Upper lobe of left lung (tissue), 6 donors: ENCODE measurements at places on chromosomes 1 and 21. TPM values are rescaled to one million over a fixed set of nuclear protein-coding genes. Genes with fewer than 3 reads are reported as not detected.

DNA sequence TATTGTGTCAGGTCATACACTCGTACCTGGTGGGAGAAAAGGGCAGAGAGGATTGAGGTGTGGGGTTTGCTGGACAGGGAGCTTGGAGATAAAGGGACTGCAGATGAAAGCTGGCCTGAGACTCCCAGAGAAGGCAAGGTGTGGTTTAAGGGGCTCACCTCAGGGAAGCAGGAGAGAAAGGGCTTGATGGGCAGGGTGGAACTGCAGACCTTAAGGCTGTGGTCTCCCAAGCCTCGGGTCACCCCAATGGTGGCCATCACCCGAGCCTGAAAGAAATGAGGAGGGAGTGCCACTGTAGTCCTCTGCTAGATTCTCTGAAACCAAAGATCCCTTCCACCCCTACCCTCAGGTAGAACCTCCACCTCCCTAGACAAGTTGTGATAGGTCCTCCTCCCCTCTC, 3.7 kb upstream of the RHOC start:
- DNase-seq = no peak

DNA sequence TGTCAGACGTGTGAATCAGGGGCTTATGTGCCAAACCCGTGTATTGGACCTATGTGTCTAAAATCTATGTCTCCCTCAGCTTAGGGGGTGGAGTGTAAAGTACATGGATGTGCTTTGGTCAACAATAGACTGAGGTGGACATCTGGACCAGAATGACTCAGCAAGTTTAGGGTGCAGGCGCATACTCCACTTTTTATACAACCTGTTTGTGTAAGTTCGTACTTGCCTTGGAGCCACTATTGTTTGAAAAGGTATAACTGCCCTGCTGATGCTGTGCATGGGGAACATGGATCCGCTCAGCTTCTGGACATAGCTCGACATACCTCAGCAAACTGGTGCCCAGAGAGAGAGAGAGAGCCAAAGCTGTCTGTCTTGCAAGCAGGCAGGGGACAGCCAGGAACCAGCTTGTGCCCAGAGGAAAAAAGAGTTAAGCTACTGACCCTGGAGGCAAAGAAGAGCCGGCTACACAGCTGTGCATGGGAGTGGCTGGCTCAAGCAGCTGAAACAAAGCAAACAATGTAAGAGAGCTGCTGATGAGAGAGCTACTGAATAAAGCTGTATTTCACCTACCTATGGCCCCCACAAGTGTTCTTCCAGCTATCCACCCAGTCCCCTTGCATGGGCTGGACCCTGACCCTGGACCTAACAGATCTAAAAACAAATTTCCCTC, 41.2 kb downstream of the GJA5 start:
- no peak for DNase-seq

GRCh38 chr1:165856606-165857005, 29.2 kb downstream of the UCK2 start:
- no peak for DNase-seq

GRCh38 chr1:171636141-171636540, 14.1 kb downstream of the MYOCOS start:
- no peak for DNase-seq

DNA sequence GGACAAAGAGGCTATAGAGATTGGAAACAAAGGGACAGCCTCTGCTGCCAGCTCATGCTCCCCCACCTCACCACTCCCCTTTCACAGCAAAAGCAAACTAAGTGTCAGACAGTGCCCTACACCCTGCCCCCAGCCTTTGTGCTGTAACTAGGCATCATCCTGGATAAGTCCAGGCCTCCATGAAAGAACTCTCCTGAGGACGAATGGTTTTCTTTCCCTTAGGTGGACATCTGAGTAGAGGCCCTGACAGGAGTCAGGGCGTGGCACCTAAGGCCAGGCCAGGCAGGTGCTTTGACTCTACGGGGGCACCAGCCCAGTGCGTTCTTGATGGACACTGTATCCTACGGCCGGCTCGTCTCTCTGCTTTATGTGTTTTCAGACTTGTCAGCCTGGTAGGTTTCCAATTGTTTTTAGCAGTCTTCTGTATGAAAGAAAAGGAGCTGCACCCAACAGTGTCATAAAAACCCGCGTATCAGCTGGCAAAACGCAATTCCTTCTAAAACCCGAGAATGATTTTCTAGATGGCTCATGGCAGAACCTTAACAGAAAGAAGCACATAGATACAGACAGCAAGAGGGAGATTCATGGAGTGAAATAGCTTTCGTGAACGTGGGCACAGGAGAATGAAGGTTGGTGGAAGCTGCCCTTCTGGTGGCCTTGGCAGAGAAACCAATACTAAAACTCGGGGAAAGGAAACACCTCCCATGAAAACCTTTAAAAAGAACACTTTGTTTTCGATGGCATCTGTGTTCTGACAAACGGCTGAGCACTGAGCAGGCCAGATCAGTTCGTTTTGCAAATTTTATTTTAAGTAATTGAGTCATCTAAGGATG, 51.7 kb upstream of the AJAP1 start:
- no peak for DNase-seq

GRCh38 chr1:157090196-157090647, 9.4 kb downstream of the ETV3L start:
- peak; percentile 63 for DNase-seq

DNA sequence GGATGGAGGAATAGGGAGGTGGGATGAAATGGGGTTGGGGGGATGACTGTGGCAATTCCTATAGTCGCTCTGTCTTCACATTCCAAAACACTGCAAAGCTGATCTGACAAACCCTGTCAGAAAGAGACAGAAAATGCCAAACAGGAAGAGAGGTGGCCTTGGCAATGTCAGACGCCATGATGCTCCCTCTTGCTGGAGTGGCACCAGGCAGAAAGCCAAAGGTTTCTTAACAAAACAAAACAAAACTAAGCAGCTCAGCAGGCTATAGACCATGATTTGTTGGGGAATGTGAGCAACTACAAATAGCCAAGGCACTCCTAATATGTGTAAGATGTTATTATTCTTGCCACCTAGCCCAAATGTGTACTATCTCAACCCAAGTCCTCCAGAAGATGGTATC, 42.9 kb upstream of the PLA2G2C start:
- DNase-seq = no peak

GRCh38 chr1:89822999-89823628, 2.3 kb downstream of the LRRC8D start:
- DNase-seq = no peak

DNA sequence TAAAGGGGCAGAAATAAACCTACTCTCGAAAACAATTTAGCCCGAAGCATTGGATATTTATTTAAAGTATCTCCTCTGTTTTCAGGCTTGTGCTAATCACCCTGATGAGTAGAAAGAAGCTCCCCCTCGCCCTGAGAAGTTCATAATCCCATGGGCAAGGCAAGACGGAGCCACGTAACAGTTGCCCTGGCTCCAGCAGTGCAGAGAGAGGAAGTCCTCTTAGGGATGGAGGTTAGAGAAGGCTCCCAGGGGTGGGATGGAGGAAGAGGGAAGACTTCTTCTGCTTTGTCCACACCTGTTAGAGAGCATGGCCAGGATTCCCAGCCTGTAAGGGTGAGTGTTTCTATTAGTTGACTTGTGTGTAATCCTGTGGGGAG, 3.4 kb upstream of the GPR25 start:
- no peak for DNase-seq

DNA sequence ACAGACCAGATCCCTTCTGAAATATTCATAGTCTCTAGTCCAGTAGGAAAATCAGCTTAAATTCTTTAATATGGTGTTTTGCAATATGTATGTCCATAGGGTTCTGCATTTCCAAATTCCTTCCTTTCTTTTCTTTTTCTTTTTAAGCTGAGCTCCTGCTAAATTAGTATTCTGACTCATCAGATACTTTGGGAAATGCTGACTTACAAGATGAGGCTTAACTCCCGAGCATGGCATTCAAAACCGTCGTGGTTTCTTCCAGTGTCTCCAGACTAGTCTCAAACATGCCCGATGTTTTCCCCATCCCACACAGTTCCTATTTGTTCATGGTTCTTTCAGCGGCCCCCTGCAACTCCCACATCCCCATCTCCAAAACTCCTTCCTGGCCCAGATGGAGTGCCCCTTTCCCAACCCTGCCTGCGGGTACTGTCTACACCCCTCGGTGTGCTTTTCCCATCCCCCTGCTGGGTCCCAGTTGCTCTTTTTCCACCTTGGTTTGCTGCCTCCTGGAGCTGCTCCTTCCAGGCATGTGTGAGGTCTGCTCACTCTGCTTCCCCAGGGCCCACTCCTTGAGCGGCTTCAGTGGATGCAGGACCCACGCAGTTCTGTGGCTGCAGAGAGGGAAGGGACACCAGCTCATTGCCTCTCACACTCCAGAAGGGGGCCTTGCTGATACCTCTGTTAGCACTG, 19.5 kb upstream of the ETV3 start:
- no peak for DNase-seq

DNA sequence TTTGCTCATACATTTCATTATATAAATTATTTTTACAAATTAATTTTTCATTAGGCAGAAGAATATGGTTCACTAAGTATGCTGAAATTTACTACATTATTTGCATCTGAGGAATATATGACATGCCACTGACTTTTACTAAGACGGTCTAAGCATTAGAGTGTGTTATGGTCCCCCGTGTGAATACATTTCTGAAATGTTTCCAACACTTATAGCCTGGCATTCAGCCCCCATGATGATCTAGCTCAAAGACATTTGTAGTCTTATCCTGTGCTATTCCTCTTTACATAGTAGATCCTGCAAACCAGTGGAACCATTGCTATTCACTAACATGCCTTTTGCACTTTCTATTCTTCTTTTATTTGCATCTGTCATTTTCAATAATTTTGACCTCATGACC, 1878.0 kb downstream of the MRPL39 start:
- no peak for DNase-seq

GRCh38 chr1:103489935-103490334, 35.6 kb upstream of the RNPC3 start:
- no peak for DNase-seq

DNA sequence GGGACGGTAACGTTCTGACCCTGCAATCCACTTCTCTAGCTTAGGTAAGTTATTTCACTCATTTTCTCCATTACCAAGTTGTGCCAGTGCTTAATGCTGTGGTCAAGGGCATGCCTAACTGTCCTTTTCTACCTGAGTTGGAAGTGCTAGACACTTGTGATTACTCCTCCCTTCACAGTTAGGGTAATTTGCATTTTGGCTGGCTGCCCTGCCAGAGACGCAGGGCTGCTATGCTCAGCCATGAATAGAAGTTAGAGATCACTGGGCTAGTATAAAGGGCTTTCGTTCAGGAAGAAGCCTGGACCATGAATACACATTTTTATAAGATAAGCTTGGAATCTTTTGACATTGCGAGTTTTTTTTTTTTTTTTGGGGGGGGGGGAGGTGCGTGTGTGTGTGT, 633.2 kb upstream of the NEGR1 start:
- no peak for DNase-seq

DNA sequence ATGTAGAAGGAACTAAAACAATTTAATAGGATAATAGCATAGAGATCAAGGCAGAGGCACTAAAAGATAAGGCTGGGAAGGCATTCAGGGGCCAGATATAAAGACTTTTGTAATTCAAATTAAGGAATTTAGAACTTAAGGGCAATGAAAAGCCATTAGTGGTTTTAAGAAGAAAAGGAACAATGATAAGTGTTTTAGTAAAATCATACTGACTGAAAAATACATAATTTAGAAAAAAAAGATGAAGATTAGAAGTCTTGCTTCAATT, 14.1 kb upstream of the RGS2 start:
- DNase-seq = no peak

DNA sequence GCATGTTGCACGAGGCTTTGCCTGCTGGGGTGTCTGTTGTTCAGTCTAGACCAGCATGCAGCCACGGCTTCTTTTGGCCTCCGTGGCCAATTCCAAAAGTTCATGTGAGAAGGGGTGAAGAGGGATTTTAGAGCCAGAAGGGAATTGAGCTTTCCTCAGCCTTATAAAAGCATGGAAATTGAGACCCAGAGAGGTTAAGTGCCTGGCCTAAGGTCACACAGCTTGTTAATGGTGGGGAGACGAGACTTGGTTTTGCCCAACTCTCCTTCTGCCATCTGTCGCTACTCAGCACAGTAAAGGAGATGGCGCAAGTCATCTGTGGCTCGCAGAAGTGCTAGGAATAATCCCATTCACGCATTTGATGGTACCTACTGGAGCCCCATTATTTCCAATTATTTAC, 25.7 kb downstream of the ZBTB18 start:
- no peak for DNase-seq

DNA sequence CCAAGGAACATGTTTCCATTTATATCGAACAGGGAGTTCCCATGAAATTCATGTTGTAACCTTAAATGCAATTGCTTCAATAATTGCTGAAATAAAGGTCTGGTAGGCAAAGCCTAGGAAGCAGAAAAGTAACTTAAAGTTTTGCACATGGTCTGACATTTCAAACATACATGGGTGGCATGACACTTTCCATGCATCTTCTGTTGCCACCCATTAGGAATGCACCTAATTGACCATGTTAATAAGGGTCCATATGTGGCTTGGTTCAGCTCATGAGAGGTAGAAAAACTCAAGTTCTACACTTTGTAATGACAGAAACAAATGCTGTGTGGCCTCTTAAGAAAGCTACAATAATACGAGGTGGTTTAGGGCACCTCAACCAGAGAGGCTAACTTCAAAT, 72.0 kb upstream of the GORAB start:
- no peak for DNase-seq

- no peak for DNase-seq
Observed at GRCh38 chr1:3959361-3959760, 59.3 kb upstream of the C1orf174 start.

DNA sequence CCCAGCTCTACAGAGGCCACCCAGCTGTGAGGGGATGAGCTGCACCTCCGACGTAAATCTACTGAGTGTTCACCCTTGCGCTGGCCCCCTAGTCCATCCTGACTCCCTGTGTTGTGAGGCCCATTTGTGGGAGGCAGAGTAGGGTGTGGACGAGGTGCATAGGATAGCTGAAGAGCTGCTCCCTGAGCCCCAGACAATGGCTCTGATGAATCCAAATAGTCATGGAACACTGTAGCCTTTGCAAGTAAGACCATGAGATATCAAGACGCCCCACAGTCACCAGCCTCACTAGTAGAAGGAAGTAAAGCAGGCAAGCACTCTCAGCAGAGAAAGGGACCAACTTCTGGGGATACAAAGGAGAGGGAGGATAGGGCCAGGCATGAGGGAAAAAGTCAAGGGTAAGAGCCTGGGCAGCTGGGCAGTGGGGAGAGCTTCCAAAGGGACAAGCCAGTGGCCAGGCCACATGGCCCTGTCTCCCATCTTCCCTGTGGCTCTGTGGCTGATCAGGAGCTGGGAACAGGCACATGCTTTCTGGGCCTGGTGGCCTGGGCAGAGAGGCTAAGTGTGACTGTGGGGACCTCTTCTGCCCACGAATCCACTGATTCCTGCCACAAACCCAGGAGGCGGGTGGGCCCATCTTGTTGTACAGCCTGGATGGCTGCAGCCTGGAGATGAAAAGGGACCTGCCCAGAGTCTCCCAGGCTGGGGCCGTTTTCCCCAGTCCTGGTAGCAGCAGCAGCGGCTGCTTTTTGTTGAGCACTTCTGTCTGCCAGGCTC, 55.5 kb upstream of the EPS8L3 start:
- no peak for DNase-seq

- no peak for DNase-seq
Observed at GRCh38 chr1:35810096-35810881, 2.5 kb downstream of the AGO4 start.

Gene ZZZ3
- total RNA-seq = 48.8 TPM

Gene NFASC
- 9.3 TPM for total RNA-seq

Gene PRMT6
- total RNA-seq = 10.4 TPM

Gene FMO4
- 3.3 TPM for total RNA-seq

Gene SLAMF7
- total RNA-seq = 1.0 TPM

Gene ST3GAL3
- total RNA-seq = 33.1 TPM

Gene CELA2B
- 0.91 TPM for total RNA-seq

Gene MYBPH
- 0.13 TPM for total RNA-seq

Gene LORICRIN
- not detected for total RNA-seq
